SW 1271 (cell line): ENCODE measurements at places on chromosomes 12 and 14.
A peak's percentile ranks its signal among the peaks of the same experiment; 100 is the strongest.

DNA sequence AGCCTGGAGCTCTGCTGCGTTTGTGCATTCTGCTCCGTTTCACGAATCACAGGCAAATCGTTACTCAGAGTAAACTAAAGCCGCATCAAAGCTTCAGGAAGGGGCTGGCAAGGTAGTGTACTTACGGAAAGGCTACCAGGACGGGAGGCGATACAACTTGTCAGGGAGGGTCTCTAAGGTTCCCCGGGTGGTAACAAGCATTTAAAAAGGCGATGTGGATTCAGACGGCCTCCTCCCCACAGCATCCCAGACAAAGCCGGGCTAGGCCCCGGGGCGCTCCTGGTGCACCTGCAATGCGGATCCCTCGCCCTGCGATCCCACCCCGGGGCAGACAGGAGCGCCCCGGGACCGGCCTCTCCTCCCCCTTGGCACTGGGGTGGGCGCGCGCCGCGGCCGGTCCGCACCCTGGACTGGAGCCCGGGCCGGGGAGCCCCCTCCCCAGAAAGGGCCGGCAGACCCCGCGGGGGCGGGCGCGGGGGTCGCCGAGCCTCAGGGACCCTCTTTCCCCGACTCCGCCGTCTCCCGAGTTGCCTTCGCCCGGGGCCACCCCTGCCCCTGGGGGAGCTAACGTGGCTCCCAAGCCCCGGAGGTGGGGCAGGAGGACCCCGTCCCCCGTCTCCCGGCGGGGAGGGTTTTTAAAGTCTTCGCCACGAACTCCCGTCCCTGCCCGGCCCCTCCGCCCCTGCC is 718 bp downstream of the CCDC92 start:
- no peak for DNase-seq

DNA sequence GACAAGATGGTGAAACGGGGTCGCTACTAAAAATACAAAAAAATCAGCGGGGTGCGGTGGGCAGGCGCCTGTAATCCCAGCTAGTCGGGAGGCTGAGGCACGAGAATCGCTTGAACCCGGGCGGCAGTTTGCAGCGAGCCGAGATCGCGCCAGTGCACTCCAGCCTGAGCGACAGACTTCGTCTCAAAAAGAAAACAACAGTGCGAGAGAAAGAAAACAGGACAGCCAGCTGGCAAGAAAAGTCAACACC is 633 bp upstream of the RNU4-2 start:
- DNase-seq: no peak

- DNase-seq: no peak
Observed at GRCh38 chr12:112607427-112607826, 184.1 kb upstream of the RPH3A start.

GRCh38 chr14:76780058-76780345 is 18.7 kb downstream of the VASH1 start:
- DNase-seq: no peak

DNA sequence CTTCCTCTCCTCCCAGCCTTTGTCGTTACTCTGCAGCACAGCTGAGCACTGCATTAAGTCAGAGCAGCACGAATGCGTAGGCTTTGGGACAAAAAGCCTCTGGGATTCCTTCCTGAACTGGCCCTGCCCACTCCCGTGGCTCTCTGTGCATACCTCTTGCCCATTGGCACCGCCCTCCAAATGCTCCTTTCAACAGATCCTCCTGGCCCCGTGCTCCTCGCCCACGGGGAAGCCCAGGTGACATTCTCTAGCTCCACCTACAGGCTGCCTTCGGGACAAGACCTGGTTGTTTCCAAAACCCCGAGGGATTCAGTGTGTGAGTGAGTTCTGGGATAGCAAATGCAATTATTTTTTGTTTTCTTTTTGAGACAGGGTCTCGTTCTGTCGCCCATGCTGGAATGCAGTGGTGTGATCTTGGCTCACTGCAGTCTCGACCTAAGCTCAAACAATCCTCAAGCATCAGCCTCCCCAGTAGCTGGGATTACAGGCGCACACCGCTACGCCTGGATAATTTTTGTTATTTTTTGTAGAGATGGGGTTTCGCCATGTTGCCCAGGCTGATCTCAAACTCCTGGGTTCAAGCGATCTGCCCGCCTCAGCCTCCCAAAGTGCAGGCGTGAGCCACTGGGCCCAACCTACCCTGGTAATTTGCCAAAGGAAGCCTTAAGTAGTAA is 17.9 kb upstream of the TDRD9 start:
- peak; percentile 25 for DNase-seq

DNA sequence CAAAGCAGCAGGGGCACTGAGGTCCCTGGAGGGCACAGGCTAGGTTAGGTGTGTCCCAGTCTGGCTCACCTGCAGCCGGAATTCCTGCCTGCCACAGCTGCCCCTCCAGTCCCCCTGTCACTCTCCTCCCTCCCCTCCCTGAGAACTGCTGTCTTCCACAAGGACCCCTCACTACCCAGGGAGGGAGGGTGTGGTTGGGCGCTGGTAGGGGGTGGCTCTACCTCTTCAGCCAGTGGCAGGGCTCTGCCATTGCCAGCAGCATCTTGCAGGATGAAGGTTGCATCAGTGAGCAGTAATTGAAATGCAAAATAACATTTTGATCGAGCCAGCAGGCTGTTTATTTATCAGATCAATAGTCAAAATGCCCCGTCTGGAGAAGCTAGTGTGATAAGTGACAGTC is 45.7 kb downstream of the ESRRB start:
- no peak for DNase-seq

DNA sequence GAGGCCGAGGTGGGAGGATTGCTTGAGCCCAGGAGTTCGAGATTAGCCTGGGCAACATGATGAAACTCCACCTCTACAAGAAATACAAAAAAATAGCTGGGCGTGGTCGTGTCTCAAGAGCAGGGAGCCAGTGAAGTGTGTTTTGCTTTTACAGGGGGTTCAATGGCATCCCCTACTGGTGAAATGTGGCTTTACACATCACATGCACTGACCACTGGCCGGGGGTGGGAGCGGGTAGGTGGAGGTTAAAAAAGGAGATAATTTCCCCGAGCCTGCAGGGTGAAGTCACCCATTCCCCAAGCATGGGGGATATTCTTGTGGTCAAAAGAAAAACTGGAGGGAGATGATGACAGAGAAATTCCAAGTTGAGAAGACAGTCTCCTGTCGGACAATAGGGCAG is 63.6 kb upstream of the PWP1 start:
- DNase-seq: no peak

DNA sequence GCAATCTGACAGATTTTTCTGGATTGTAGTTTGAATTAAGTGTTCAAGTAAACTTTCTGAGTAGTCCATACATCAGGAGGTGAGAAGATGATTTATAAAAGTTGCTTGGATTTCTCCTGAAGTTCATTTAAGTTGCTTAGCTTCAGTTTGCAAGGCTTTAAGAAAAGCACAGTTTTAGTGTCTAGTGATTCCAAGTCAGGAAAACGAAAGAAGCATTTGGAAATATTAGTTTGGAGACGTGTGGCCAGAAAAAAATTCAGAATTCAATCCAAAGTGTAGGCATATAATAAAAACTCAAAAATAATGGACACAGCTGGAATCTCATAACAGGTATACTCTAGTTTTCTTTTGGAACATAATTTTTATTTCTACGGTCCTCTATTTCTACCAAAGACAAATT is 25.5 kb upstream of the PRICKLE1 start:
- no peak for DNase-seq

DNA sequence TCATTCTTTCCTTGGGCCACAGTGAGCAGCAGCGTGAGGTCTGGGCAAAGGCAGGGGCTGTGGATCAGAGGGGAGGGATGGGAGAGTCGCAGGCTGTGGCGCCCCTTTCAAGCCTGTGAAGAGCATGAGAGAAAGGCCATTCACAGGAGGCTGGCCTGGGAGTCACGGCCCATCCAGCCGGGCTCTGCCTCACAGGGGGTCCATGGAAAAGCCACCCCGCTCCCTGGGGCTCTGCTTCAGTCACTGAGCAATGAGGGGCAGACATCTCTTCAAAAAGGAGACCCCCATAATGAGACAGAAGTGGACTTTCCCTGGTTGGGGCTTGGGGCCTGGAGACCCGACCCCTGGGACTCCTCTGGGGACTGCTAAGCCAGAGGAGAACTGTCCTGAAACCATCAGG is 117.0 kb upstream of the GSC start:
- DNase-seq: no peak

DNA sequence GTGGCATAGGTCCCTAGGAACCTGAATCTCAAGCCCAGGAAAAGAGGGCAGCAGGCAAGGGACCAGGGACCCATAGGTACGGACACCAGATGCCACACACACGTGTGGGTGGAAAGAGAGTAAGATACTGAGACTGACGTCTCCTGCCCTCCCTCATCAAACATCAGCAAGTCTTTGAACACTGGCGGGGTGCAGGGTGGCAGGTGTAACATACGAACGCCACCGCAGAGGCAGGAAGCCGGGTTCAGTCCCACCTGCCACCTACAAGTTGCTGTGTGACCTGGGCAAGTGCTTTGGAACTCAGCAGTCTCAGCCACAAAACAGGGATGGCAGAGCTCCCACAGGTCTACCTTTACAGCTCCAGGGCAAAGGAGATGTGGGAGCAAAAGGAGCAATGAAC is 11.1 kb downstream of the ACTN1 start:
- no peak for DNase-seq

DNA sequence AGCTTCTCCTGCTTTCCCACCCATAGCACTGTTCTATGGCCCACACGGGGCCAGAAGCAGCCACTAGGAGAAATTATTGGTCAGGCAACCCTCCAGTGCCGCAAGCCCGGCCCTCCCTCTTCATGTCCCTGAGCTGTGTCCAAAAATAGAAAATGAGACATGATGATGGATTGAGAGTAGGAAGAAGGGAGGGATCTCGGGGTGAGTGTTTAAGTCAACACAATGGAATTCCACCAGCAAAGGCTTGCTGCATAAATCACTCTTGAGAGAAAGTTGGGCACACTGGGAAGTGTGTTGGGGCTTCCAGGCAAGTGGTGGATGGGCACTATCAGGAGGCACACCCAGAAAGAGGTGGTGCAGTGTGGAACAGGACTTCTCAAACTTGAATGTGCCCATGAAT is 94.2 kb downstream of the LLPH start:
- no peak for DNase-seq

GRCh38 chr12:14540801-14541462 is 26.8 kb downstream of the PLBD1 start:
- DNase-seq: no peak

- no peak for DNase-seq
Observed at GRCh38 chr12:79717006-79717405, 26.2 kb upstream of the PAWR start.

- no peak for DNase-seq
Observed at GRCh38 chr12:130126023-130126432, 36.2 kb upstream of the FZD10 start.

GRCh38 chr12:115500872-115501271 is 776.6 kb downstream of the MED13L start:
- no peak for DNase-seq

DNA sequence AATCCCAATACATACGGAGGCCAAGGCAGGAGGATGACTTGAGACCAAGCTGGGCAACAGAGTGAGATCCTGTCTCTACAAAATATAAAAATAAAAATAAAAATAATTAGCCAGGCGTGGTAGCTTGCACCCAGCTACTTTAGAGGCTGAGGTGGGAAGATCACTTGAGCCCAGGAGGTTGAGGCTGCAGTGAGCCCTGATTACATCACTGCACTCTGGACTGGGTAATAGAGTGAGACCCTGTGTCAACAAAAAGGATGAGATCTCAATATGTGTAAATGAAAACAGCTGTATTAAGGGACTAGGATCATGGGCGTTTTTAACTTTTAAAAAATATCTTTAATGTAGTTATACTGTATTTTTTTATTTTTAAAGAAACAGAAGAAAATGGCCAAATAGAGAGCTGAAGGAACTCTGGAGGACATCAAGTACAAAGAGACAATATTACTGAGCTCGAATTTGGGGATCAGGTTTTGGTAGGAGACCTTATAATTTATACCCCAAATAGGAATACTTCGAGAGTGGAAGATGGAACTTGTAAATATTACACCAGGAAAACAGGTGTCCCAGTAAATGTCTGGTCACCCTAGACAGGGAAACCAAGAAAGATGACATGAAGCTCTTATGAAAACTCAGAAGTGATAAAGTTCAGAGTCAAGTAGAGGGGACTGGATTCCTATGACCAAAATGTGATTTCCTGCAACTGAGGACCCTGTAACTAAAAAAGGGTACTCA is 13.1 kb downstream of the BATF start:
- no peak for DNase-seq

- DNase-seq: no peak
Observed at GRCh38 chr14:35197015-35197414, 74.7 kb downstream of the PRORP start.

- DNase-seq: no peak
Observed at GRCh38 chr12:132342251-132343227, 13.2 kb upstream of the GALNT9 start.

GRCh38 chr12:81143057-81143456 is 65.2 kb downstream of the ACSS3 start:
- DNase-seq: no peak

DNA sequence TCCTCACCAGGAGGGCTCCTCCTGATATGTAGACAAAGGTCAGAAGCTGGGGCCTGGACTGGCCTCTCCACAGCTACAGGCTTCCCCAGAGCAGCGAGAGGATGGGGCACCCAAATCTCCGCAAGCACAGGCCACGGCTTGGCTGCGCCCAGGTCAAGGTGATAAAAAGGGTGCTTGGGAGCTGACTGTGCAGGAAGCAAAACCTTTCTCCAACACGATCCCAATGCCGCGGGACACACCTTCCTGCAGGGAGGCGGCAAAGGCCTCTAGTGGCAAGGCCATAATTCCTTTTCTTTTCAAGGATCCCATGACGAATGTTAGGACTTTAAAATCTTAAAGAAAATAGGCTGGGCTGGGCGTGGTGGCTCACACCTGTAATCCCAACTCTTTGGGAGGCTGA is 13.6 kb downstream of the ITPK1 start:
- DNase-seq: no peak

DNA sequence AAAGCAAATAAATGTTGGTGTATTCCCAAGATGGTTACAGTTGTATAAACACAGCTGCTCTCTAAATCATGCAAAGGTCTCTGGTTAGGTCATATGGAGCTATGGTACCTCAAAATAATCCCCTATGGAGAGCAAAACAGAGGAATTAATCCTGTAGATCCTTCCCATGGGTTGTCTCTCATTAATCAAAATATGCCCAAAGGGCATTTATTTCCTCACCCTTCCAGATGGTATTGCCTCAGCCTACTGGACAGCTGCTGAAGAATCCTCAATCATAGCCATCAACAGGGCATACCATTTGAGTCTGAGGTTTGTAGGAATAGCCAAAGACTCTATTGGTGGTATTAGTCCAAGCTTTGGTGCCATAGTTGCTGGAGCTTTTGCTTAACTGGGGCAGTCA is 360.9 kb downstream of the RPL10L start:
- DNase-seq: no peak

GRCh38 chr12:1924996-1925683 is 6.7 kb upstream of the CACNA2D4 start:
- no peak for DNase-seq

DNA sequence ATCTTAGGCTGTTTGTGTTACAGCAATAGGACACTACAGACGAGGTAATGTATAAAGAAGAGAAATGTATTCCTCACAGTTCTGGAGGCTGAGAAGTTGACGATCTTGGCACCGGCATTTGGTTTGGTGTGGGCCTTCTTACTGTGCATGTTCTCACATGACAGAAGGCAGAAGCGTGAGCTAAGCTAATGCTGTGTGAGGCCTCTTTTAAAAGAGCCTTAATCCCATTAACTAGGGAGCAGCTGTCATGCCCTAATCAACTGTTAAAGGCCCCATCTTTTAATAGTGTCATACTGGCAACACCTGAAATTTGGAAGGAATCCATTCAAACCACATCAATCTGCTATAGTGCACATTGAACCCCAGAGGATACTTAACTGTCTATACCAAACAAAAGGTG is 992.9 kb downstream of the GALC start:
- DNase-seq: no peak

- no peak for DNase-seq
Observed at GRCh38 chr12:84075991-84076390, 836.6 kb downstream of the SLC6A15 start.

GRCh38 chr12:100574187-100575074 is 947 bp downstream of the GAS2L3 start:
- DNase-seq: no peak
